Stimulated activated CD4-positive, alpha-beta T cell treated with anti-CD3 and anti-CD28 coated beads, Interleukin-15, amount 100 ng/mL, for 1 hour (primary cell): ENCODE measurements at places on chromosomes 2 and 18.

- no peak for DNase-seq
These were observed 117.3 kb downstream of the GALR1 start for GRCh38 chr18:77366720-77367641.

DNA sequence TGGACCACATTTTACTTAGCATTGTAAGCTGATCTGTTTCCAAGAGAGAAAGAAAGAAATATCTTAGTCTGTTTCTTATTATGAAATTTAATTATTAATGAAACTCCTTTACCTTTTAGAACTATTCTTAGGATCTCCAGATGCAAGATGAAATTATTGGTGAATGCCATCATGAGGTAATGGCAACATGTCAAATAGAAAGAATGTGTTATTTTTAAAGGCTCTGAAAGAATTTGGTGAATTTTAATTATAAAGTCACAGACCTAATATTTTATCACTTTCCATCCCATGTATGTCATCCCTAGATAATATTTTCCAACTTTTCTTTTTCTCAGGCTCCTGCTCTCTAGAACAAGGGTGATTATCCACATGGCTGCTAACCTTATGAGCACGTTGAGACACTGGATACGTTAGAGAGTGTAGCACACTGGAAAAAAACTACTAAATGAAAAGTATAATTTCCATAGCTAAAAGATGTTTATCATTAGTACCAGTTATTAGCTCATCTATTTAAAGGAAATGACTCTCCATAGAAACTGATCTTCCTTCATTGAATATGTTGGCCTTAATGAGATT, 95.2 kb upstream of the SCG2 start:
- DNase-seq, result no peak

DNA sequence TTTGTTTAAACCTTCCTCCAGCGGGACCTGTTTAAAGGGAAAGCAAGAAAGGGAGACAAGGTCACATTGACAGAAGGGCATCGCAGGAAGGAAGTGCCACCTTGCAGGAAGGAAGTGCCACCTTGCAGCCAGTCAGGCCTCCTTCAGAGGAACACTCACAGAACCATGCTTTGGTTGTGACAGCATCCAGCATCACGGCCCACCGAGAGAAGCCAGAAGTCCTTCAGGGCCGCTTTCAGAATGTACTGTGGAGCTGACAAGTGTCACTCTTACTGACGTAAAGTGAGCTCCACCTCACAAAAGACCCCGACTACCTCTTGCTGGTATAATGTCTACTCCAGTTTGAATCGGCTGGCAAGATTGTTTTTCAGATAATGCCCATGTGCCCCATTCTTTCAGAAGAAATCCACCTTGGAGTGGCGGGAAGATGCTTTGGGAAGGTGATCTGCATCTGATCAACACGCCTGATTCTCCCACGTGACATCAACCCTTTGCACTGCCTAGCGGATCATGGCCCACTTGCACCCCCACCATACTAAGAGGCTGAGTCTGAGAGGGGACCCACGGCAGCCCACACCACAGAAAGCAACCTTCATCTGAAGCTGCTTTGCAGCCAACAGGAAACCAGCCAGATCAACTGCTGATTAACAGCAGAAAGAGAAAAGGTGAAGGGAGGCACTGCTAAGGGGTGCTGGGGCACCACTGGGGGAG, 99.8 kb downstream of the UXS1 start:
- DNase-seq, result no peak

- DNase-seq, result no peak
These were observed 4.0 kb downstream of the MYO5B start for GRCh38 chr18:50190926-50191325.

- no peak for DNase-seq
These were observed 77.6 kb downstream of the SMIM21 start for GRCh38 chr18:75349668-75350511.

DNA sequence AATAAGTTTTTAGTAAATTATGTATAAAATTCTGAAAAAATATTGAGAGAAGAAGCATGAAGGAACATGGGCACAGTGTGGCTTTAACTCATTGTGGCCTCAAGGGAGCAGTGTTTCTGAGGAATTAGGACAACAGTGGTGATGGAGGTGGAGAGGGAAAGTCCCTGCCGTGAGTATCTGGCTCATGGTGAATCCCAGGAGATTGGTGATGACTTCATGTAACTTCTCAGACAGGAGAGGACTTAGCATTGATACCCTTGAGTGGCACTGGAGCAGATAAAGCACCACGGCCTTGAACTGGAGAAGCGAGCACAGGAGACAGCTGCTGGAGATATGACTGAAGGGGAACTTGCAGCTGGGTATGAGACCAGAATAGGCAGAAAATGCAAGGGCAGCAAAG, 35.0 kb upstream of the LRP1B start:
- DNase-seq, result no peak

DNA sequence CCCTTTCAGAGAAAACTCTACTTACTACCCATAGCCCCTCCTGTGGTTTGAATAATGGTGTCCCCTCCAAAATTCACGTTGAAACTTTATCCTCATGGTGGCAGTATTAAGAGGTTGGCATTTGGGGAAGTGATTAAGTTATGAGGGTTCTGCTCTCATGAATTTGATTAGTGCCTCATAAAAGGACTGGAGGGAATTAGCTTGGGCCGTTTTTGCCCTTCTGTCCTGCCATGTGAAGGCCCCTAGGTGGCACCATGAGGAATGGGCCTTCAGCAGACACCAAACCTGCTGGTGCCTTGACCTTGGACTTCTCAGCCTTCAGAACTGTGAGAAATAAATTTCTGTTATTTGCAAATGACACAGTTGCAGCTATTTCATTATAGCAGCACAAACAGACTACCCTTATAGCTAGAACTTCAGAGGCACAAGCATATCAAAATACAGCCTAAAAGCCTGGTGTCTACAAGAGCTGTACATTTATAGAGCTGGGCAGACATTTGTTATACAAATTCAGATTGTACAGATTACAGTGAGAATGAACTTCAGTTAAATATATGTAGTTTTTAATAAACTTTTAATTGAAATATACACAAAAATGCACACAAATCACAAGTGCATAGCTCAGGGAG, 2.6 kb upstream of the PTPN2 start:
- no peak for DNase-seq

- DNase-seq, result no peak
These were observed 51.9 kb downstream of the PTPRM start for GRCh38 chr18:7618891-7619442.

DNA sequence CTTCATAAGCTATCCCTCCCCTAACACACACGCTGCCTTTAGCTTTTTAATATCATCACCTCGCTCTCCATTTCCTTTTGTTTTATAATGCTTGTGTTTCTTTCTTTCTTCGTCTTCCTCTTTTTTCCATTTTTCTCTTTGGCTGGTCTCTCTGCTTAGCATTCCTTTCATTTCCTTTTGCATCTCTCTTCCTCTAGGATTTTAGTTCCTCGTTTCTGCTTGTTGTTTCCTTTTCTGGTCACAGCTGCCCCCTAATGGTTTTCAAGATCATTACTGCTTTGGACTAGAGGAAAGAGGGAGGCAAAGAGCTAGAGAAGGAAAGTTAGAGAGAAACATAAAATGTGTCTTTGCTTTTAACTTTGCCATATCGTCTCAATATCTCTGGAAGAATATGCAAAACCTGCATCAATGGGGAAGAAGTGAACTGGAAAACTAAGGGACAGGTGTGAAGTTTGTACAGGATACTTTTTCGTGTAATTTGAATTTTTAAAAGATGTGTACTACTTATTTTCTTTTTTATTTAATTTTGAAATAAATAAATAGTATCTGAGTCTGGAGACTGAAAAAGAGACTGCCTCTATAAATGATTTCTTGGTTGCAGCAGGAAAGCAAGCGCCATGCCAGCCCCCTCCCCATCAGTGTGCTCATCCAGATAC, 6.3 kb upstream of the NRP2 start:
- DNase-seq, result no peak

- no peak for DNase-seq
These were observed 42.9 kb downstream of the MREG start for GRCh38 chr2:215970425-215970824.

GRCh38 chr2:133651861-133652260, 83.6 kb upstream of the NCKAP5 start:
- DNase-seq, result no peak

DNA sequence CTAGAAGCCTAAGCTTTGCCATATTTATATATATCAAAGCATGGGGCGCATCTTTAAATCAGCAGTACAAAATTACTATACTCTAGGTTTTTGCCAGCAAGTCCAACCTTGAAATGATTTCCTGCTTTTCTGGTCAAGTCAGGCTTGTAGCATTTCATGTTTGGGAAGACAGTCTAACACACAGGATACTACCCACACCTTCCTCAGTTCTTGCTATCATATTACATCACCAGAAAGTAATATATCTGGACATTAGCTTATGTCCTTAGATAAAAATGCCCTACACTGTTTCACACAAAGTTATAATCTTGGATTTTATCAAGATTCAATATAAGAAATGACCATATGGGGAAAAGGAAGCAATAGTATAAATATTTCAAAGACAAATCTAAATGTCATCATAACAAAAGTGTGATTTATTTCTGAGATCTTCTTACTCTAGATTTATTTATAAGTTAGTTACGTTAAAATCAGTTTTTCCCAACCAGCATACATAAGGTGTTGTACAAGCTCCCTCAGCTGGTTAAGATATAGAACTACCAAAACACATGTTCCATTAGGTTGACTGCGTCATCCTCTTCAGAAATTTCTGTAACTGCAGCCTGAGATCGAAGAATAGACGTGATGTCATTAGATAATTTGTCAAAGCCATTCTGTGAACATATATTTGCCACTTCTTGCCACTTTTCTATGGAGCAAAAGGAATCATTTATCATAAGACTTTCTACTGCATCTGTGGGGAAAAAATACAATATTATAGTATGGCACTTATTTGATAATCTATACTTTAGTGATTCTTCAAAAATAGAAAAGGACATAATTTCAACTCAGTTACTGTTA, 56.6 kb downstream of the CLHC1 start:
- DNase-seq, result no peak

- no peak for DNase-seq
These were observed 325.6 kb upstream of the VRK2 start for GRCh38 chr2:57720728-57721627.

GRCh38 chr2:105784589-105784988, 39.9 kb downstream of the NCK2 start:
- no peak for DNase-seq

- DNase-seq, result no peak
These were observed 526.9 kb upstream of the HNMT start for GRCh38 chr2:137437386-137437785.

DNA sequence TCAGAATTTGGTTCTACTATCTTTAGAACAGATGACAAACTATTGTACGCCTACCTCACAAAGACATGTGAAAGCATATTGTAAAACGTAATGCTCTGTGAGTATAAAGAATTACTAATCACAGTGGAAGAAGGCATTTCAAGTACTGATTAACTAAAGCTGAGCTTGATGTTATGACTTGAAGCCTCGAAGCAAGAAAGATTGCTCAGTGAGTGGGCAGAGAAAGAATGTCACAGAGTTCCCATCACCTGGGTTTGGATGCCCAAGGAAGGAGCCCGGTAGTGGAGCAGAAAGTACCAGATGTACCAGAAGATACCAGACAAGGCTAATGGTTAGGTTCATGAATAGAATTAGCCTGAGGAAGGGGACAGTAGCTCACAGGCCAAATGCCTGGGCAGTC, 39.5 kb upstream of the FAM110C start:
- DNase-seq, result no peak

GRCh38 chr2:97932975-97933662, 62.6 kb downstream of the TMEM131 start:
- no peak for DNase-seq

GRCh38 chr2:36277146-36277808, 78.3 kb upstream of the CRIM1 start:
- DNase-seq, result no peak

DNA sequence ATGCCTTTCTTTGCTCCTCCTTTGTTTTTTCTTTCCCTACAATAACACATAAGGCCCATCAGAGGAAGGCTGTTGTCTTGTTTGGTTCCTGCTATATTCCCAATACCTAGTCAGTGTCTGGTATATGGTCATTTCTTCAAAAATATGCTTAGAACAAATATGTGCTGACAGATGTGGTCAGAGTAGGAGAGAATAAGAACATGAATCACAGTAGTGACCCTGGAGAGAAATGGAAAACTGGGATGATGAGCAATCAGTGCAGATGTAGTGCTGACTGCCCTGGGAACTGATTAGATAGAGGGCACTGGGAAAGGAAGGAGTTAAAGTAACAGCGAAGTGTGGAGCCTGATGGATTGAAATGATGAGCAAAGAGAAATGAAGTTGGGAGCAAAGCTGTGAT, 189.4 kb upstream of the LHCGR start:
- no peak for DNase-seq

GRCh38 chr18:7272311-7273049, 41.6 kb downstream of the LRRC30 start:
- no peak for DNase-seq

DNA sequence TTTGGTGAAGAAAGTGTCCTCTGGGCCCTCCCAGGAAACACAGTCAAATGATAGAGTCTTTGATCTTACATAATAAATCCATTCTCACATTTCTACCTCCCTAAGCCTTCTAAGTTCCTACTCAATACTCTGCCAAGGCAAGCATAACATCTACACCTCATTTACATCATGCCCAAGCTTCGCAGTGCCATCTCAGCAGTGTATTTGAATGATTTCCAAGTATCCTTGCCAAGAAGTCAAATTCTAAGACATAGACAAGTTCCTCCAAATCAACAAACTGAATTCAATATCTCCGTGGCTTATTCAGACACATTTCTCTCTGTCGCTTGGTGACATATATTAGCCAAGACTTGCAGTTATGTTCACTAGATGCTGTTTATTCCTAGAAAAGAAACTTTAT, 8.1 kb upstream of the MLPH start:
- DNase-seq, result no peak
